ENCODE measurements at places on chromosomes 5 and 9.

DNA sequence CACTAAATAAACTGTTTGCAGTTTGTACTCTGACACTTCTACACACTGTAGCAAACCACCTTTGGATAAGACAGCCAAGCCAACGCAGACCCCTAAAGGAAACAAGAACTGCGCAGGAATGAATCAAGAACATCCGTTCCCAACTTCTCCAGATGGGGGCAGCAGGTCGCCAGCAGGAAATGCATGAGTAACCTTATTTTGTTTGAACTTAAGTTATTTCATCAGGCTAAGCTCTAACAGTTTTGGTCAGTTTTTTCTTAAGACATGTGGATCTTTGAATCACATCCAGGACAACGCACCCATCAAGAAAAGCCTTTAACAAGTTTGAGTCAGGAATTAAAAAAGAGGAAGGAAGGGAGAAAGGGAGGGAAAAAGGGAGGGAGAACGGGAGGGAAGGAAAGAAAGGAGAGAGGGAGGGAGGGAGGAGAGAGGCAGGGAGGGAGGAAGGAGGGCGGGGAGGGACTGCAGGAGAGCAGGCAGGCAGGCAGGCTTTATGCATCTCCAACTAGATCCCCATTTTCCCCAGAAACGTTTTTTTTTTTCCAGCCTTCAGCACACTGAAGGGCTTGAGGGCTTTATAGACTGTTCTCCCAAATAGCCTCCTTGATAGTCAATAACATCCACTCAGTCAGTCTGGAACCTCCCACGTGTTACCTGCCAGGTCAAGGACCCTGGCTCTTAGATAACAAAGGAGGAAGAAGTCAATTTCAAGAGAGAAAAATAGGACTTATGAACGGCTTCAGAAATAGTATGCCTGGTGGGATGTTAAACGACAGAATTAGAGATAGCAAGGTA lies 22.2 kb downstream of the BHMT start:
- DNase-seq, result no peak

GRCh38 chr5:77693913-77694312 lies 55.4 kb upstream of the OTP start:
- DNase-seq, result no peak

GRCh38 chr9:93902051-93902779 lies 52.9 kb downstream of the BARX1 start:
- DNase-seq, result no peak

- no peak for DNase-seq
Measured at GRCh38 chr5:171093598-171093997, 215.4 kb upstream of the TLX3 start.

DNA sequence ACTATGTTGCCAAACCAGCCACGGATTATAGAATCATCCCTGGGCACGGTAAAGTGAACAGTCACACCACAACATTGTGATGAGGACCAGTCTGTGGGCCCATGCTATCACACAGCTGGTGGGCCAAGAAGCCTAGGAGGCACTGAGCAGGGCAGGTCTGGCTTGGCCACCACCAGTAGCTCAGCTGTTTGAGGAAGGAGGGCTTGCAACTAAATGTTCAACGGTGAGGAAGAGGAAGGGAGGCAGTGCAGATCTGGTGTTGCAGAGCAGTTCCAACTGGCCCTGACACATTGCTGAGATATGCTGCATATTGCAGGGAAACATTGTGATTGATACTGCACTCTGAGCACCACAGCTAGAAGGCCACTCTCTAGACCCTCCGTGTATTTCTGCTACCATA lies 77.9 kb upstream of the ATG10 start:
- DNase-seq, result no peak

- DNase-seq, result no peak
Measured at GRCh38 chr5:123083298-123083697, 5.7 kb upstream of the PRDM6 start.

GRCh38 chr9:70574151-70574837 lies 159.8 kb upstream of the KLF9 start:
- DNase-seq, result no peak

- no peak for DNase-seq
Measured at GRCh38 chr5:153831973-153832372, 206.7 kb downstream of the FAM114A2 start.

DNA sequence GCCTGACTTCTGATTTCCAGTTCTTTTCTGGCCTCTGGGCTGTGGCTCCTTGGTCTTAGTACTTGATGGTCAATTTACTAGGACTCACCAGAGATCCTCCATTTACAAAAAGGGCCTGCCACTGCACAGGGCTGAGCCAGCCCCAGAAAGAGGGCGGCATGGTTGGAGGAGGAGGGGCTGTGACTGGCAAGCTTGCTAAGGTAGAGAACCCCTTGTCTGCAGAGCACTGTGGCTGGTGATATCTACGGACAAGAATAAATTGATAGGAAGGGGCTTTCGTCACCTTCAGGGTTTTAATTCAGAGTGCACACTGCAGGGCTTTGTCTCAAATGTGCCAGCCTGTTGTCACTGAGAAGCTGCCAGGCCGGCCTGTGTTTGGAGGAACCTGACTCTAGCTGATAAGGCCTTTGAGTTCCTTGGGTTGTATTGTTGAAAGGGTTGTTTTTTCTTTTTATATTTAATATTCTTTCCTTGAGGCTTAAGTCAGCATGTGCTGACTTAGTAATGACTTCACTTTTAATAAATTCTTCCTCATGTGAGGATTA lies 15.1 kb downstream of the SLC22A5 start:
- no peak for DNase-seq

Measured in activated gamma-delta T cell (primary cell).